ENCODE measurements at places on chromosomes 7 and 10.

GRCh38 chr7:85479918-85480643 lies 293.2 kb upstream of the SEMA3D start:
- no peak for DNase-seq

GRCh38 chr7:37277513-37277912 lies 171.2 kb downstream of the ELMO1 start:
- DNase-seq: no peak

- no peak for DNase-seq
Observed at GRCh38 chr10:132403511-132404168, 6.6 kb downstream of the PWWP2B start.

DNA sequence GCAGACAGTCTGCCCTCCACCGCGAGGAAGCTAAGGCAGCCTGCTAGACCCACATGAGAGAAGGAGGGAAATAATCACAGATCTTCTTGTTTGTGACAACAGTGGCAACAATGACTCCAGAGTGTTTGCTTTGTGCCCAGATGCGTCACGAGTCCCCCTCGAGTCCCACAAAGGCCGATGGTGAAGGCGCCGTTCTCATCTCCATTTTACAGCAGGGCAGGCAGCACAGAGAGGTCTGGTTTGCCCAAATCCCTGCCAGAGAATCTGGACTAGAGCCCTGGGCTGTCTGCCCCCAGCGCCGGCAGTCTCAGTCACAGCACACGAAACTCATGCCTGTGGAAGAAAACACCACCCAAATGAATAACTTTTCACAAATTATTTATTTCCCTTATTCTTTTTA lies 38.1 kb downstream of the KIAA1549 start:
- DNase-seq: no peak

- DNase-seq: no peak
Observed at GRCh38 chr7:5418285-5418582, 5.4 kb downstream of the TNRC18 start.

- no peak for DNase-seq
Observed at GRCh38 chr7:48511080-48511479, 339.8 kb downstream of the ABCA13 start.

DNA sequence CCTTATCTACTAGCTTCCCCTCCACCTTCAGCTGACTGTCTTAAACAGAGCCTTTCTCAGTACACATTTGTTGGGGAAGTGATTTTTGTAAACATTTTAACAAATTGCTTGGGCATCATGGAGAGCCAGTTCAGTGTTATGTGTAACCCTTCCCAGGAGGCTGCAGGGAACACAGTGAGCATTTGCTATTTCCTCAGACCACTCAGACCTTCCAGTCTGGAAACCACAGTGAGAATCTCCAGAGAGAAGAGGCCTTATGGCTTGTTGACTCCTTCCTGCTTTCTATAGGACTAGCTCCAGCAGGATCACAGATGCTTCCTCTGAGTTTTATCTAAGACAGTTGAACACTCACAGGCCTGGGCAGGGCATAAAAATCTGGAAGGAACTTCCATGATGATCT lies 409.8 kb upstream of the NPVF start:
- DNase-seq: no peak

- no peak for DNase-seq
Observed at GRCh38 chr7:18004372-18004771, 23.3 kb downstream of the PRPS1L1 start.

DNA sequence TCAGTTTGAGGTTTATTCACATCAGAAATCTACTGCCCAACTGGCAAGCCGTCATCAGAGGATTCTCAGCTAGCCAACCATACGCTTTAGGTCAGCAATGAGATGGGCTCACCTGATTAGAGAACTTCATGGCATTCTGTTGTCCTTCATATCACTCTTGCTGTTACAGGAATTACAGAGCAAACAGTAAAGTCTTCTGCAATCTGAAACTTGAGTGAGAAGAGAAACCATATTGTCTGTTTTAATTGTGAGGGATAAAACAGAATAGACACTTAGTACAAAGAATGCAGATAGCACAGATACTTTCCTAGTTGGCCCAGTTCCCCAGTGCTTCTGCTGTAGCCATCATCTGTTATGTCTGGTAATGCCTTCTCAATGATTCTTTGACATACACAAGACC lies 366.6 kb downstream of the EXOC4 start:
- no peak for DNase-seq

- no peak for DNase-seq
Observed at GRCh38 chr7:39228946-39229345, 251.2 kb downstream of the POU6F2 start.

GRCh38 chr7:151091431-151091830 lies 5.2 kb downstream of the AGAP3 start:
- DNase-seq: no peak

- no peak for DNase-seq
Observed at GRCh38 chr10:71131508-71132088, 80.8 kb upstream of the UNC5B start.

- DNase-seq: no peak
Observed at GRCh38 chr7:121531175-121532070, 135.3 kb upstream of the FAM3C start.

DNA sequence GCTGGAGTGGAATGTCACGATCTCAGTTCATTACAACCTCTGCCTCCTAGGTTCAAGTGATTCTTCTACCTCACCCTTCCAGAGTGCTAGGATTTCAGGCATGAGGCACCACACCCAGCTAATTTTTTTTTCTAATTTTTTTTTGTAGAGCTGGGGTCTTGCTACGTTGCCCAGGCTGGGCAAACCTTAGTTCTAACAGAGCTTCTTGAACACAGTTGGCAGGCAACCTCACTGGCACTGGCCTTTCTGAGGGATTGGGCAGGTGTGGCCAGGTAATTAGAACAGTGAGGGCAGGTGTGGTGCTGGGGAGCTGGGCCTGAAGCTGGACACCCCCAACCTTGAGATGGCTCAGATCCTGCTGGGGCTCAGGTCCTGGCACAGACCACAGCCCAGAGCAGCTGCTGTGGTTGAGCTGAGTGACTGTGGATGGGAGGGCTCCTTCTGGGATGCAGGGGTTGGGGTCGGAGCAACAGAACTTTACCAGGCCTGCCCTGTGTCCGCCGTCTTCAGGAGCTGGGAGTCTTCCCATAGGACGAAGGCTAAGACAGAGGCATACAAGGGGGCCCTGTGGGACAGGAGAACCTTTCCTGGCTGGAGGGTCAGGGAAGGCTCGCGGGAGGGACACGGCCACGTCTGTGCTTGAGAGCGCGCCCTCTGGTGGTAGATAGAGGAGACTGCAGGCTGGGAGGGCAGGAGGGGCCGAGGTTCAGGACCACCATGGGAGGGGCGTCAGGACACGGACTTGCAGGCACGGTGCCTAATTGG lies 48.2 kb downstream of the COL26A1 start:
- DNase-seq: peak; percentile 46

GRCh38 chr7:81430761-81431160 lies 339.1 kb downstream of the HGF start:
- no peak for DNase-seq

DNA sequence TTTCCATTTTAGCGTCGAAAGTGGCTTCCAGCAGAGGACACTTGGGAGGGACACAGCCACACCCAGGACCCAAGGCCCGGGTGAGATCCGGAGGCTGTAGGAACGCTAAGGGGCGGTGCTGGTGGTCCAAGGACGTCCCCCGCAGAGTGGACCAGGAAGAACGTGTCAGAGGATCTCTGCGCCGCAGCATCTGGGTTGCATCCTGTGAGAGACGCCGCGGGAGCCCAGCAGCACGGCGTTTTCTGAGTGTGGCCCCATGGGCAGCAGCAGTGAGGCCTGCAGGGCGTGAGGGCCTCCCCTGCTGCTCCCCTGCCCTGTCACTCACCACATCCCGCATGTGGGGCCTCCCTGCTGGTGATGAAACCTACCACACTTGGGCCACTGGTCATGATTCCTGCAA lies 40.5 kb upstream of the BNIP3 start:
- DNase-seq: no peak

GRCh38 chr10:108469940-108470339 lies 1305.4 kb upstream of the SORCS1 start:
- DNase-seq: no peak

DNA sequence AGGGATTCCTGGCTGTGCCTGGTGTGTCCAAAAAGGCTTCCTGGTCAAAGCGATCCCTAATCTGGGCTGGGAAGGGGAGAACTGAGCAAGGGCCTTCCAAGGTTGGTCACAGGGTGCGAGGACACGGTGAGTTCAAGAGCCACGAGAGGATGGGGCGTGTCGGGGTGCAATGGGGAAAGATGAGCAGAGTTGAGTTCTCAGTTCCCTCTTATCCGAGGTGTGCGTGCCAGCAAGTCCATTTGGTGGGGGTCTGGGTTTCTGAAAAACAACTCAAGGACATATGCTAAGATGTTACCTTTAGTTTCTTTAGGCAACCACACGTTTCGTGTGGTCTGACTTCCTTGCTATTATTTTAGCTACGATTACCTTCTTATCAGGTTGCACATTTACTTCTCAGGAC lies 1.3 kb downstream of the ZNF775 start:
- no peak for DNase-seq

DNA sequence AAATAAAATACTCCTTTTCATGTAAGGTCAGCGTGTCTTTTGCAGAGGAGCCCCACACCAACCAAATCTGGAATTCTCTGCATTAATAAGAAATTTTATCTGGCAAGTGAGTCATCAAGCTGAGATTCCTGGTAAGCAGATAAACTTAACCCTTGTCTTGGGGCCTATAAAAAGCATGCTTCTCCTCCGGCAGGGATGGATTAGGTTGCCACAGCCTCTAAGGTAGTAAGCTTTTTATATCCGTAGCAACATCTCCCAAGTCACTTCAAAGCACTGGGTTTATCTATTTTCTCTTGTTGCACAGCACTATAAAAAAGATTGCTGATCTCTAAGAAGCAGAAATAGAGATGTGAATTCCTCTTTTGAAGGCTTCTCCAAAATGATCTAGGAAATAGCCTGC lies 202.8 kb upstream of the NOBOX start:
- no peak for DNase-seq

GRCh38 chr7:128911423-128912031 lies 1.0 kb upstream of the KCP start:
- no peak for DNase-seq

DNA sequence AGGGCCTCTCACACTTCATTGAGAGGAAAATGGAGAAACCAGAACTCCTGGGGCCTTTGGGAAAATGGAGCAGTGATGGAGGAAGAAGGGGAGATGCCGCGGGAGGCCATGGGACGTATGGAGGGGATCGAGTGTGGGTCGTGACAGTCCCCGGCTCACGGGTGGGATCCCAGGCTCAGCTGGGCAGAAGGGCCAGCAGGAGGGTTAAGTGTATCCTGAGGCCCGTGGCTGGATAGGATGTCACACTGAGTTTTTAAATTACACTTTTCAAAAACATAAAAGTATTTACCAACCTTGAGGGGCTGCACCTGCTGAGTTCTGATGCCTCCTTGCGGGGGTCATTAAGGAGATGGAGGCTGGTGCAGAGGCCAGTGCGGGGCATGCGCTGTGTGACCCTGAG lies 28.0 kb upstream of the PSMG3 start:
- DNase-seq: no peak

DNA sequence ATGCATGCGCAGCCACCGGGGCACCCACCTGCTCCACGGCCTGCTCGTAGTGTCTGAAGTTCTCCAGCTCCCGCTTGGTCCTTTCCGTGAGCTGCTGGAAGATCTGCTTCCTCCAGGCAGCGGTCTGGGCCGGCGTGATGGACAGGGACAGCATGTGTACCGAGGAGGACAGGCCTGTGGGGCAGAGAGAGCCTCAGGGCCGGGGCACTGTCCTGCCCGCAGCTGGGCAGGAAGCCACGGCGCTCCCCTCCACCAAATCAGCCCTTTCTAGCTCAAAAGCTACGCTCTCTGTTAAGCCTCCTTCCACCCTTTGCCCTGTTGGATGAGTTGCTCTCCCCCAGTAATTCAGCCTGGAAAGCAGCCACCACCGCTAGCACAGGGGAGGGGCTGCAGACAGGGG lies 19.2 kb downstream of the TECPR1 start:
- no peak for DNase-seq

DNA sequence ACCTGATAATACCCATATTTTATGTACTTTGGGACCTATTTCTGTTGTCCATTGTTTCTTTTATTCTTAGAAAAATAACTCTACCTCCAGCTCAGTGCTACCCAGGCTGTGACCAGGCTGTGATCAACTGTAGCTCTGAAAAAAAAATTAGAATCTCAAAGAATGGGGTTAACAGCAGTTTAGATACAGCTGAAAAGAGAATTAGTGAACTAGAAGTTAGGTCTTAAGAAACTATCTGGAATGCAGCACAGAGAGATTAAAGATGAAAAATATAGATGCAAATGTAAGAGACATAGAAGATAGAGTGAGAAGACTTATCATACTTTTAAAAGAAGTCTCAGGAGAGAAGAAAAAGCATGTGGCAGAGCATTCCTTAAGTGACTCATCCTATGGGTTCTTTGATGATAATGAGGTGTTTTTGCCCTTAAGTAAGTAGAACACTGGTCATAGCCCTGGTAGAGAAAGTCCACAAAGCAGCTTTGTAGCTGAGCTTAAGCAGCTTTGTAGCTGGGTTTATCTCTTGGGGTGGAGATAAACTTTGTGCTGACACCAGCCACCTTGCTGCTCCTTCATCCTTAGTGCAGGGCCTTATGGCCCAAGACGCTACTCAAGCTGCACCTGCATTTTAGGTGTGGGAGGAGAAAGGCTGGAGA lies 27.3 kb upstream of the SFRP5 start:
- no peak for DNase-seq

GRCh38 chr10:44935966-44936295 lies 23.7 kb upstream of the RASSF4 start:
- no peak for DNase-seq

DNA sequence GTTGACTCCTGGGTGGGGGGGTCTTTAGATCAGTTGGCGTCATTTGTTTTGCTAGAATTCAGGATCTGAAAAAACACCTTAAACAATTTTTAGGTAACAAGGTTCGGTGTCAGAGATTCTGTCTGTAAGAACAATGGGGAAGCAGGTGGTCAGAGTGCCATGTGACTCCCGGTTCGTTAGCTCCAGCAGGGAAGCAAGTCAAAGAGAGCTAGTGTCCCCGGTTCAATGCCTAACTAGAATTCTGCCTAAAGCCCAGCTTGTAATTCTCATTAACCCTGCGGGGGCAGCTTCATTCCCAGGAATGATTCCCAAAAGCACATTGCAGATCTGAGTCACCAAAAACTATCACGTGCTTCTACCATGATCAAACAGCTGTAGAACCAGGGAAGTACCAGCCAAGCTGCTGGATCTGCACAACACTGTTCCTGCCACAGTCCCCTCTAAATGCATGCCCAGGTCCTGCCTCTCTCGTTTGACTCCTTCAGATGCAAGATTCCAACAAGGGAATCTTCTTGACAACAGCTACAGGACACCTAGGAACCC lies 664.3 kb upstream of the CELF2 start:
- DNase-seq: no peak

GRCh38 chr10:9158675-9159074 lies 1104.2 kb downstream of the GATA3 start:
- DNase-seq: no peak

DNA sequence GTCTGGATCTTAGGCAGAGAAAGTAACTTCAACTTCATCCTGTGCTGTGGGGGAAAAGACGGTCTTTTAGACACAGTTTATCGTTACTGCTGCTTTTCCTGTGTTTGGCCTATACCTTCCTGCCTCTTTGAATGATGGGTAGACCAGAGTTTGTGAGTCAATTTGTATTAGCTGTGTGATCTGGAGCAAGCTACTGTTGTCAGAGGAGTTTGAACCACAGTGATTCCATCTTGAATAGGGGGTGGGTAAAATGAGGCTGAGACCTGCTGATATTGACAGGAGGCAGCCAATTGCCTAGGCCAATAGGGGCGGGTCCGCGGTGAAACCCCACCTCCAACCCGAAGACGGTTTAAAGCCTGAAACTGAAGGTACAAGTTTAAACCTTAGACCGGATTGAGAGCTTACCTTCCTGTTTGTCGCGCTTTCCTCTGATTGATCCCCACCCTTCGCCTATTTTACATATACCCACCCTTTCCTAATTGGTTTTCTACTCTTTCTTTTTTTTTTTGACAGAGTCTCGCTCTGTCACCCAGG lies 35.8 kb upstream of the EIF4H start:
- no peak for DNase-seq

All from stimulated activated CD4-positive, alpha-beta T cell treated with anti-CD3 and anti-CD28 coated beads, Interleukin-2, amount 100 ng/mL, for 48 hours (primary cell).